ENCODE measurements at places on chromosomes 2 and 18.

- no peak for DNase-seq
Observed at GRCh38 chr2:47719099-47719498, 63.8 kb upstream of the MSH6 start.

DNA sequence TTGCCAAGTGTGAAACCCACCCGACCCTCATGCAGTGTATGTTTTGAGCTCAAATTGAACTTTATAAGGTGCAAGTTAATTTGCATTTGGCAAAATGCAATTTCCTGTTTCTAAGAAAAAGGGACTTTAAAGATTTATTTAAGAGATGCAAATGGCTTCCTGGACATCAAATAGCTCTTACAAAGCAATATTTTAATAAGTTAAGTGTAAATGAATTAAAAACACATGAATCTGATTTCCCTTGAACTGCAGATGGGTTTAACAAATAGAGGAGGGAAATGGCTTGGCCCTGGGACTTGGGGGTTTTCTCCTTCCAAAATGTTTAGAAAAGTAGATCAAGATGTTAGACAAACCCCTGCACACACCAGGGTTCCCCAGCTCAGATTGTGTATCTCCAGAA is 116.0 kb downstream of the EN1 start:
- no peak for DNase-seq

GRCh38 chr18:66621816-66622576 is 18.1 kb upstream of the CDH19 start:
- no peak for DNase-seq

GRCh38 chr2:69721022-69721421 is 20.9 kb upstream of the ANXA4 start:
- no peak for DNase-seq

GRCh38 chr2:159903443-159904126 is 105.6 kb upstream of the CD302 start:
- no peak for DNase-seq

DNA sequence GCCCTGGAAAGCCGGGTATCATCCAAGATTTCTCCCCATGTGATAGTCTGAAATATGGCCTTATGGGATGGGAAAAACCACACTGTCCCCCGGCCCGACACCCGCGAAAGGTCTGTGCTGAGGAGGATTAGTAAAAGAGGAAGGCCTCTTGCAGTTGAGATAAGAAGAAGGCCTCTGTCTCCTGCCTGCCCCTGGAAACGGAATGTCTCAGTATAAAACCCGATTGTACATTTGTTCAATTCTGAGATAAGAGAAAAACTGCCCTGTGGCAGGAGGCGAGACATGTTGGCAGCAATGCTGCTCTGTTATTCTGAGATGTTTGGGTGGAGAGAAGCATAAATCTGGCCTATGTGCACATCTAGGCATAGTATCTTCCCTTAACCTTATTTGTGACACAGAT is 26.8 kb downstream of the RUFY4 start:
- DNase-seq: no peak

- DNase-seq: no peak
Observed at GRCh38 chr18:5738526-5738925, 156.8 kb downstream of the TMEM200C start.

All from hematopoietic multipotent progenitor cell treated with erythropoietin and hydrocortisone succinate and interleukin-3 and kit ligand, for 15 days (in vitro differentiated cells).